Activated T-cell treated with anti-CD3 and anti-CD28 coated beads for 1 hour (primary cell): ENCODE measurements at places on chromosomes 4 and X.

- no peak for DNase-seq
Observed at GRCh38 chrX:71215338-71215912, 7.6 kb upstream of the GJB1 start.

DNA sequence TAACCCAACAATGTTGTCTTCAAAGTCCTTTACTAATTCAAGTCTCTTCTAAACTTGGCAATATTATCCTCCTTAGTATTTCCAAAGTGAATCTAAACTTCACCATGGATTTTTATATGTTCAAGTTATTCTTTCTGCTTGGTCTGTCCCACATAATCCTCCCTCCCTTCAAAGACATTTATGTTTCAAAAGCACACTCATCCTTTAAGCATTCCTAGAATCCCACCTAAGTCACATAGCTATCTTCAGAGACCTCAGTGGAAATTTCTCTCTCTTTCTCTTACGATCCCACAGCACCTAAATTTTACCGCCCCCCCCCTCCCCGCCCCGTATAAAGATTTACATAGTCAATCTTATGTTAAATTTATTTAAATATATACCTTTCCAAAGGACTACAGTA lies 314.9 kb upstream of the GRIA3 start:
- DNase-seq, result no peak

GRCh38 chr4:6448476-6449170 lies 23.8 kb downstream of the PPP2R2C start:
- DNase-seq, result no peak

DNA sequence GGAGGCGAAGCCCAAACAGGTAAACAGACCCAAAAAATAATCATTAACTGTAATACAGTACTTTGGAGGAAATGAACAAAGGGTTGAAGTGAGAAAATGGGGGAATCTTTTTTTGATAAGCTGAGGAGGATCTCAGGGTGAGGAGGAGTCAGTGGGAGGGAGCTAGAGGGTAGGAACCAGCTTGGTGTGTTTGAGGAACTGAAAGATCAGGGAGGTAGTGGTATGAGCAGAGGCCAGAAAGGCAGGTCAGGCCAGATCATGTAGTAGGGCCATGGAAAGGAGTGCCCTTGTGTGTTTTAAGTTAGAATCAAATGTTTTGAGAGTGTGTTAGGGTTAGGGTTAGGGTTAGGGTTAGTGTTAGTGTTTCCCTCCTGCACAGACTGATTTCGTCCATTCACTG lies 48.8 kb downstream of the PPP2R2C start:
- DNase-seq, result no peak

DNA sequence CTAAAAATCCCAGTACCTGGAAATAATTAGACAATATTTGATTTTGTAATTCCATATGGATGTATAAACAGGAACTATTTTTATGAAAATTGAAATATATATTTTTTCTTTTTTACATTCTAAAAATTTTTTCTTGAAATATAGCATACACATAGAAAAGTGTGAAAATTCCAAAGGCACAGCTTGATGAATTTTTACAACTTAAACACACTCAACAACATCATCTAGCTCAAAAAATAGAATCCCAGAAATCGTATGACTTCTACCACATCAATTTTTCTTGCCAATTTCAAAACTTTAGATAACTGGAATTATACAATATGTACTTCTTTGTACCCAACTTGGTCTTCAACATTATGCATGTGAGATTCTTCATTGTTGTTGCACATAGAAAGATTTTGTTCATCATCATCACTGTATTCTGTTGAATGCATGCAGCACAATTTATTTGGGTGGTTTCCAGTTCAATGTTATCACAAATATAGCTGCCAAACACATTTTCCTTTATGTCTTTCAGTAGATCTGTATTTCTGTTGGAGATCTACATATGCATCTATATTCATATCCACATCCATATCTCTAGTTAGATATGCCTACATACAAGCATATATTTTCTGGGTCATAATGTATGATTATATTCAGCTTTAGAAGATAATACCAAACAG lies 340.7 kb upstream of the SLIT2 start:
- DNase-seq, result no peak

DNA sequence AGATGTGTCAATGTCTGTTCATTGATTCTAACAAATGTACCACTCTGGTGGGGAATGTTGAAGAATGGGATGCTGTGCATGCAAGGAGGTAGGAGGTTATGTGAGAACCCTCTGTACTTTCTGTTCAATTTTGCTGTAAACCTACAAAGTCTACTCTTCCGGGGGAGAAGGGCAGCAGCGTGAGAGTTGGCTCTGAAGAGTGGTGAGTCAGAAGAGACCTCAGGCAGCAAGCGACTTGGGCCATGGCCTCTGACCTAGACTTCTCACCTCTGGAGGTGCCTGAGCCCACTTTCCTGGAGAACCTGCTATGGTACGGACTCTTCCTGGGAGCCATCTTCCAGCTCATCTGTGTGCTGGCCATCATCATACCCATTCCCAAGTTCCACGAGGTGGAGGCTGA lies 26.7 kb downstream of the MANBA start:
- DNase-seq, result no peak

- DNase-seq, result no peak
Observed at GRCh38 chr4:47639531-47639930, 154.5 kb downstream of the ATP10D start.

GRCh38 chr4:148778980-148779675 lies 336.9 kb upstream of the NR3C2 start:
- DNase-seq, result no peak

GRCh38 chrX:22424919-22425318 lies 152.2 kb downstream of the CBLL2 start:
- no peak for DNase-seq
